ENCODE measurements at places on chromosomes 2 and 18. TPM values are rescaled to one million over a fixed set of nuclear protein-coding genes. Genes with fewer than 3 reads are reported as not detected.

The DSG2 gene
- total RNA-seq = 22.3 TPM

The RAMP1 gene
- total RNA-seq = 12.9 TPM

The GPC1 gene
- total RNA-seq = 9.7 TPM

The NXPH2 gene
- total RNA-seq = 1.4 TPM

The FAM124B gene
- 0.11 TPM for total RNA-seq

The HOXD1 gene
- total RNA-seq = 3.0 TPM

The NLRC4 gene
- not detected for total RNA-seq

The NDC80 gene
- total RNA-seq = 56.7 TPM

The GPR155 gene
- 0.68 TPM for total RNA-seq

The SERPINB12 gene
- total RNA-seq = not detected

The IGFBP5 gene
- total RNA-seq = 2.9 TPM

All from Daoy (cell line).